Activated gamma-delta T cell treated with Interleukin-2 at 50 U/mL for 16 hours (primary cell): ENCODE measurements at places on chromosomes 13 and 19.

DNA sequence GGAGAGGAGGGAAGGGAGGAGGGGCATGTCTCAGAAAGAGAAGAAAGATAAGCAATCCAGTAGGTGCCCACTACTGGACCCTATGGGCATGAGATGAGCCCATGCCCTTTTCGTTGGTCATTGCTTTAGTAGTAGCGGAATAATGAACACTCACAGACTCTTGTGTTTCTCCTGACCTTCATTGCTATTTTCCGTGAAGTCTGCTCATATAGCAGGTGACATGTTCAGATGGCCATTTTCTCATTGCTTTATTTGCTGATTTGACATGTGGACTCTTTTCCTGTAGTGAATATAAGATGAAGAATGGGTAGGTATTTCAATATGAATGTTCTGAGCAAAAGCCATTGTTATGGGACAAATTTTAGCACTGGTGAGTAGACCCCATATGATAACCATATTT is 16.4 kb downstream of the WDFY2 start:
- DNase-seq: no peak

GRCh38 chr13:28601581-28601980 is 57.3 kb upstream of the POMP start:
- no peak for DNase-seq

GRCh38 chr13:95480131-95480545 is 72.4 kb upstream of the CLDN10 start:
- DNase-seq: no peak

DNA sequence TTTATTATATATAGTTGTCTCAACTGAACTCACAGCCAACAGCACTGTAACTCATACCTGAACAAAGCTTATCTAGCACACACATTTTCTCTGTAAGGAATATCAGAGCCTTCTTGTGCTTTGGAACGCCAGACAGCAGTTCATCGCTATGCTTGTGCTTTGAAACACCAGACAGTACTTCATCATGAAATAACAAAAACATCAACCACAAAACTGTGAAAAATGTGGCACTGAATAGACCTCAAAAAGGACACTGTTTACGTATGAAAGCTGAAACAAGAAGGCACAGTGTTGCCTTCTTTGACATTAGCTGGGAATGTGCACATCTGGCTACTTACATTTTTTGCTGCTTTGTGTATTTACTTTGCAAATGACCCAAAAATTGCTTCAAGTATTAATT is 160.2 kb downstream of the PDS5B start:
- no peak for DNase-seq

DNA sequence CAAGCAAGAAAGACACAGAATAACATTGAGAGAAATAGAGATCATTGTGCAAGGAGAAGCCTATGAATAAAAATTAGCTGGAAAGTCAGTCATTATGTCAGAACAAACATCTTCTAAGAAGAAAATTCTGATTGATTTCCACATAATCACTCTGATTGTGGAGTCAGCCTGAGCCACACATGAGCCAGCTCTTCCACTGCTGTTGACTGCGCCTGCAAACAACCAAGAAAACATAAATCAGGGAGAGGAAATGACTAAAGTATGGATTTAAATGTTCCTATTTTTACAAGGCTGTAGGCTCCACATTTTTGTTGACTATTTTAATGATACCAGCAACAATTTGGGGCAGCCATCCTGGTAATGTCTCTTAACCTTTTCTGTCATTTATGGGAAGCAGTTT is 962.3 kb downstream of the EFNB2 start:
- DNase-seq: no peak

DNA sequence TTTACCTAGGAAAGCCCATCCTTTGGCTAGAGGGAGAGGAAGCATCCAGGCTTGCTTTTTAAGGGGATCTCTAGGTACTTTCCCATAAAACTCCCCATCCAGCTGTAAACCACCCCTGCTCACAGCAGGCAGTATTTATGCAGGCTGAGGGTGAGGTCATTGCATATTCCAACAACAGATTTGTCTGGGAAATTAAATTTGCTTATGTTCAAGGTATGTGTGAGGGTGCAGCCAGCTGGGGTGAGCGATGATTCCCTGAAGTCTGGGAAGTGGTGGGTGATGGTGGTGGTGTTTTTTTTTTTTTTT is 96.3 kb upstream of the C1QTNF9B start:
- DNase-seq: no peak

DNA sequence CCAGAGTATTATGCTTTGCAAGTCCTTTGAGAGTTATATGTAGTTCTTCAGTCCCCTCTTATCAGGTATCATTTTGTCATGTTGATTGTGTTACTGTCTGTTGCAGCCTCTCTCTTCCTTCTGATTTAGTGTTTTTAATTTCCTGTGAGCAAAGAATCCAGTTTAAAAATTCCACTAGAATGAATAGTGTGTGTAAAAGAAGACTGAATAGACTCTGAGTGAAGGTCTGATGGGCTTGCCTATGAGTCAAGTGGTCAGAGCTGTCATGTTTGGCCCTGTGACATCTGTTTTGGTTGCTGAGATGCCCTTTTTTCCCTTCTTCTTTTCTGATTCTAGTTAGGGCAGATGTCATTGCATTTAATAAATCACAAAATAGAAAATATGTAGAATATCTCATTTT is 23.3 kb upstream of the KCTD4 start:
- no peak for DNase-seq

DNA sequence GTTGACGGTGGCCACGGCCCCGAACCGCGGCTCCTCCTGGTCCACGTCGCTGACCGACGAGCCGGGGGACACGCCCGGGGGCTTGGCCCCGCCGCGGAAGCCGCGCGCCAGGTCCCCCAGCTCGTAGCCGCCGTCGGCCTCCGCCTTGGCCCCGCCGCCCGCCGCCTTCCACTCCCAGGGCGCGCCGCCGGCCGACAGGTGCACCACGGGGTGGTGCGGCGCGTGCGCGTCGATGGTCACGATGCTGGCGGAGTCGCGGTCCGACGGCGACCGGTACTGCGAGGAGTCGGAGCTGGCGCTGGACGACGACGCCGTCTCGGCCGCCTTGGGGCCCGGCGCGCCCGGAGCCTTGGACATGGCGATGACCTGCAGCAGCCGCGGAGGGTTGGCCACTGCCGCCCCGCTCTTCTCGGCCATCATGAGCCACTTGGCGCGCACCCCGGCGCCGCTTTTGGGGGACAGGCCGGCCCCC is 9.0 kb downstream of the PLPPR3 start:
- no peak for DNase-seq

DNA sequence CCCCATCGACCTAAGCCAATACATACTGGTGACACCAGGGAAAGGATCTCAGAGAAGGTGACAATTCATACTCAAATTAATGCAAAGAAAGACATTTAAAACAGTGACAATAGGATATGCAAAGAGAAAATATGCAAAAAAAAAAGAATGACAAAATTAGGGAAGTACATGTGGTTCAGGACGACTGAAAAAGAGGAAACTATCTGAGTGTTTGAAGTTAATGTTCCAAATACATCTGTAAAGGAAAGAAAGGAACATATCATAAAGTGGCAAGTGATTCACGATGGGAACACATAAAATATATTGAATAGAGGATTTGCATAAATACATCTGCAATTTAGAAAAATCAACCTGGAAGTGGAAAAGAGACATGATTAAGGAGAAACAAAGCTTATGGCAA is 441.4 kb downstream of the SLITRK5 start:
- no peak for DNase-seq

DNA sequence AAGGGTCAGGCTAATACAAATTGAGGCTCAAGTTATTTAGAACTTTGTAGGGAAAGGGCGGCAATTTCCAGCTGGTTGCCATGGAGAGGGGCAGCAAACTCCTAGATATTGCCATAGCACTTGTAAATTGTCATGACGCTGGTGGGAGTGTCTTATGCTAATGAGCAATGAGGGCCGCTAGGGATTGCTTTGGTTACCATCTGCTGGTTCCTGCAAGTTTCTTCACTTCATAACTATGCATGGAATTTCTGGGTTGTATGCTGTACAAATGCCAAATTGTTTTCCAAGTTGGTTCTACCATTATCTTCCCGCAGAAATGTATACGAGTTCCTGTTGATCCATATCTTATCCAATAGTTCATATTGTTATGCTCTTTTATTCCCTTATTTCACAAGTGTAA is 1339.4 kb downstream of the EFNB2 start:
- DNase-seq: no peak

- DNase-seq: no peak
Observed at GRCh38 chr13:40984668-40985366, 34.3 kb downstream of the ELF1 start.

DNA sequence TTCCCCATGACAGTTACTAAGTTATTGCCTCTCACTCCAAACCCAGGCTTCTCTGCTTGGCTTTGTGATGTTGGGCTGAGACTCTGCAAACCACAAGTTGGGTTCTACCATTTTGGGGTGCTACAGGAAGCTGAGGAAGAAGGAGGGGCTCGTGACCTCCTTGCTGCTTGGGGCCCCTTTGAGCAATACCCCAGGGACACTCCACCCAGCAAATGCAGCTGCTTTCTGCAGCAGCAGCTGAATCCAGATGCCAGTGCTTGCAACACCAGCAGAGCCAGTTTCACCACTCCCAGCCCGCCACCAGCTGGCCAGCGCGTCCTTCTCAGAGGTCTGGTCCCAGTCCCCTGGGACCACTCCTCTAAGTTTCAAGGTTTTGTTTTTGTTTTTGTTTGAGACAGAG is 22.0 kb upstream of the UBAC2 start:
- peak; percentile 21 for DNase-seq

- DNase-seq: no peak
Observed at GRCh38 chr19:29375429-29376119, 150.2 kb upstream of the VSTM2B start.

- no peak for DNase-seq
Observed at GRCh38 chr19:7817801-7818200, 12.2 kb upstream of the EVI5L start.

- DNase-seq: no peak
Observed at GRCh38 chr13:63625869-63626268, 2210.2 kb upstream of the PCDH20 start.

DNA sequence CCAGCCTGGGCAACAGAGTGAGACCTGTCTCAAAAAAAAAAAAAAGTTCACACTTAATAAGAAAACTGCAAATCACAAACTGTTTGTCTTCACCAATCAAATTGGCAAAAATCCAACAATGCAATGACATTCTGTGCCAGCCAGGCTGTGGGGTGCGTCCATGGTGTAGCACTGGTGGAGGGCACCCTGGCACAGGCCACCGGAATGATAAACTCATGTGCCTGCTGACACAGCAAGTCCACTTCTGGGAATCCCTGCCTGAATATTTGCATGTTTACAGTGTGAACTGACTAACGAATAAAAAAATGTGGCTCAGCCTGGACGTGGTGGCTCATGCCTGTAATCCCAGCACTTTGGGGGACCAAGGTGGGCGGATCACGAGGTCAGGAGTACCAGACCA is 1.6 kb upstream of the LRRC25 start:
- no peak for DNase-seq
